Left kidney (tissue), 8 donors: ENCODE measurements at places on chromosomes 16 and 17.

GRCh38 chr17:9900044-9900594 lies 5.0 kb downstream of the RCVRN start:
- DNase-seq, result no peak

DNA sequence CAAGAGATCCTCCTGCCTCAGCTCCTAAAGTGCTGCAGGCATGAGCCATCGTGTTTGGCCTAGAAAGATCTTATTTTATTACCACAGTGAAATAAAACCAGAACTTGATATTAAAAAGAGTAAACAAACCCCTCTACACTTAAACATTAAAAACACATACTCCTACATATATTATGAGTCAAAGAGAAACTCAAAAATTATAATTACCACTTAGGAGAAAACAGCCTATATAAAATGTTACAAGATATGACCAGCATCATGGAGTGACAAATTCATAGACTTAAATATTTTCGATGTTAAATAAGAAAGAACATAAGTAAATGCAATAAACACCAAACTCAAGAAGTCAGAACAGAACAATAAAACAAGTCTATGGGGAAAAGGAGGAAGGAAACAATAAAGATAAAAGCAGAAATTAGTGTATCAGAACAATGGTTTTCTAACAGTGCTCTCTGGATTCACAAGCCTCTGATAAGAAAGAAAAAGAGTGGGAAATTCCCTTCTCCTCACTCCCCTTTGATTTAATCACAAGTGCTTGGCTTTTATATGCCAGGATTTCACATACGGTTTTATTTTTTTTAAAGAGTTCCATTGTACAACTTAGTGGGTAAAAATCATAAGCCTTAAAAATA lies 23.0 kb downstream of the SKAP1 start:
- no peak for DNase-seq

DNA sequence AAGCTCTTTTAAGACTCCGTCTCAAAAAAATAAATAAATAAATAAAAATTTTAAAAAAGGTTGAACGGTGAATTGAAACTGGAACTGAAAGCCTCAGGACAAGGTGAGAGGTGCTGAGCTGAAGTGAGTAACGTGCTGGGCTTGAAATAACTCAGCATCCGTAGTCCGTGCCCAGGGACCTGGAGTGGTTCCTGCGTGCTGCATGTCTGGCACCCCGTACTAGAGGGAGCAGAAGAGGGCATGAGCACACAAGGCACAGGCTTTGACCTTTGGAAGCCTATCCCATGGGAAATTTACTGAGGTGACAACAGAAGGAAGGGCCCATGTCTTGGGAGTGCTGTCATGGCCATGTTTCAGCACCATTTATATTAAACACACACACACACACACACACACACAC lies 4.5 kb upstream of the MEIOB start:
- no peak for DNase-seq

DNA sequence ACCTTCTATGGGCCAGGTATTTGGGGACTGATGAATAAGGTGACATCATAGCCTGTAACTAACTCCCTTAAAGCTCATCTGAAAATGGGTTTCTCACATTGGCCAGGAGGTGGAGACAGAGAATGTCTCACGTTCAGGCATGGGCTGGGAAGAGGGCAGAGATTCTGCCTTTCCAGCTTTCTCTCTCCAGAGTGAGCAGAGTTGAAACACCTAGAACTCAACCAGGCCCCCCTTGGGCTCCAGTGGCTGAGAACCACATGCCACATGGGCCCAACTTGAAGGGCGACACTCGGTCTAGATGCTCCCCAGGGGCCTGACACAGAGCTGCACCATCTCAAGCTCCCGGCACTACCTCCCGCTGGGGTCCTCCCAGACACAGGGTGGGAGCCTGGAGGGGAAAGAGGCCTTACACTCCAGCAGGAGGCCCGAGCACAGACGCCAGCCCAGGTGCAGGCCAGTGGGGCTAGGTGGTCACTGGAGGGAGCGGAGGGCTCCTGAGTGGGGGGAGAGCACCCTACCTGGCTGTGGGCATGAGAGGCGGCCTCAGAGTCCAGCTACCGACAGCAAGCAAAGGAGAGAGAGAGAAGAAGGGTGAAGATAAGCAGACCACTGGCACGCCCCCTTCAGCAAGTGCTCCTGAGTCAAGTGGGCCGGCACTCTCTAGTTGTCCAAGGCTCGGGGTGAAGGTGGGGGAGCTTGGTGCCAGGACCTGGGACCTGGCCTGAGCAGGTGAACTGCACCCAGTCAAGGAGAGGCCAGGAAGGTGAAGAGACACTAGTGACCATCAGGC lies 55.9 kb downstream of the MYO18A start:
- DNase-seq, result peak; percentile 76

GRCh38 chr17:8056976-8057625 lies 18.2 kb downstream of the ALOX15B start:
- no peak for DNase-seq

DNA sequence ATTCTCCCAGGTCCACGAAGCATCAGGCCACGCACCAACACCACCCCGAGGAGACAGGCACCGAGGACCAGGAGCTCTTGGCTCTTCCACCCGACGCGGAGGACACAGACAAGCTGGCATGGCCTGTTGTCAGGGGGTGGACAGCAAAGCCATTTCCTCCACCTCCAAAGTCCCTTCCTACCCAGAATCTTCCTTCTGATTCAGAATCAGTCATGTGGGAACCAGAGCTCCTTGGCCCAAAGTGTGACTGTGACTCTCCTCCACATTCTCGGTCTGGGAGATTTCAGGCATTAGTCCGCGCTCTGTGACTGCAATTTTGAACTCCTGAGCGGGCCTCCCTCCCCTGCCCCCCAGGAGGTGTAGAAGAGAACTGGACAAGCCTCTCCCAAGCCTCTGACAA lies 9.2 kb downstream of the DNAH17 start:
- no peak for DNase-seq

DNA sequence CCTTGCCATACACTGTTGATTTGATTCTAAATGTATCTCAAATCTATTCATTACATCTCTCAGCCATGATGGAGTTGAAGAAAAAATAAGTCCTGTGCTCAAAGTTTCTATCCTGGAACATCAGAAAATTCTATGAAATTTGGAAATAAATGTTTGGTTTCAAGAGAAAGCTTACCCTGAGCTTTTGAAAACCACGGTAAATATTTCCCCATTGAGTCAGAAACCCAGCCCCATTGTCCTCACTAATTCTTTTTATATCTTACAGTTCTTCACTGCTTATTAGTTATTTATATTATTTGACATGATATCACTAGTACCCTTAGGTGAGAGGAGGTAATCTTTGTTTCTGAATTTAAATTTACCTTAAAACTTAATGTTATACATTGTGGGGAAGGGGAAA lies 128.5 kb downstream of the MRTFB start:
- no peak for DNase-seq

- DNase-seq, result no peak
Observed at GRCh38 chr16:81841722-81842121, 62.6 kb downstream of the PLCG2 start.

GRCh38 chr16:53515259-53515658 lies 12.2 kb upstream of the AKTIP start:
- DNase-seq, result no peak
